WTC11 (cell line): ENCODE measurements at places on chromosomes 3 and 15. TPM values are rescaled to one million over a fixed set of nuclear protein-coding genes. Genes with fewer than 3 reads are reported as not detected.

SH3GL3 gene
- total RNA-seq: 7.8 to 9.2 TPM (median 8.0 TPM) in 3 replicates

SLC51B gene
- not detected in 3 replicates for total RNA-seq

ALS2CL gene
- 10.2 to 12.6 TPM (median 11.5 TPM) in 3 replicates for total RNA-seq

IMPG2 gene
- total RNA-seq: 0.02 to 0.09 TPM (median 0.04 TPM) in 3 replicates

CHAC1 gene
- 17.2 to 31.0 TPM (median 17.7 TPM) in 3 replicates for total RNA-seq

DNAH1 gene
- total RNA-seq: 1.5 to 3.7 TPM (median 2.8 TPM) in 3 replicates

GABRB3 gene
- total RNA-seq: 168 to 203 TPM (median 172 TPM) in 3 replicates

ACOX2 gene
- total RNA-seq: 1.1 to 1.8 TPM (median 1.1 TPM) in 3 replicates

NR2E3 gene
- 0.57 to 1.4 TPM (median 0.80 TPM) in 3 replicates for total RNA-seq

HEG1 gene
- 7.9 to 14.6 TPM (median 8.7 TPM) in 3 replicates for total RNA-seq

ISG20 gene
- 3.8 to 5.6 TPM (median 4.5 TPM) in 3 replicates for total RNA-seq

PLS1 gene
- total RNA-seq: 26.4 to 32.6 TPM (median 29.9 TPM) in 3 replicates

PDE8A gene
- 10.2 to 13.9 TPM (median 12.7 TPM) in 3 replicates for total RNA-seq

CMTM8 gene
- 9.0 to 11.2 TPM (median 9.1 TPM) in 3 replicates for total RNA-seq

SCAANT1 gene
- 1.3 TPM in 1 of 3 replicates, not detected in the others for total RNA-seq

AHSG gene
- total RNA-seq: 1.5 to 1.9 TPM (median 1.8 TPM) in 3 replicates

CASR gene
- total RNA-seq: 0.16 to 0.24 TPM (median 0.21 TPM) in 3 replicates

STAB1 gene
- total RNA-seq: 1.9 to 2.6 TPM (median 2.1 TPM) in 3 replicates

FBXL22 gene
- total RNA-seq: 0.46 to 0.73 TPM (median 0.46 TPM) in 3 replicates

IL16 gene
- 0.41 to 0.61 TPM (median 0.46 TPM) in 3 replicates for total RNA-seq

GOLGA6D gene
- 2.1 to 2.6 TPM (median 2.6 TPM) in 3 replicates for total RNA-seq

NANOGP8 gene
- 1.9 to 2.1 TPM (median 1.9 TPM) in 3 replicates for total RNA-seq

SLC6A11 gene
- total RNA-seq: 0.85 to 1.5 TPM (median 1.1 TPM) in 3 replicates

C3orf85 gene
- not detected in 3 replicates for total RNA-seq

CAND2 gene
- total RNA-seq: 13.7 to 15.4 TPM (median 14.3 TPM) in 3 replicates

NR1I2 gene
- total RNA-seq: 1.7 to 2.8 TPM (median 2.7 TPM) in 3 replicates

PP2D1 gene
- total RNA-seq: not detected in 3 replicates

PTPRG gene
- total RNA-seq: 106 to 121 TPM (median 119 TPM) in 3 replicates

CFAP92 gene
- 2.3 to 2.9 TPM (median 2.6 TPM) in 3 replicates for total RNA-seq

GOLGA8G gene
- total RNA-seq: not detected in 3 replicates

GABRA5 gene
- total RNA-seq: 16.2 to 23.3 TPM (median 18.0 TPM) in 3 replicates

DUOXA2 gene
- total RNA-seq: 0.11 TPM in 1 of 3 replicates, not detected in the others

GXYLT2 gene
- total RNA-seq: 5.3 to 6.5 TPM (median 6.2 TPM) in 3 replicates

MYRIP gene
- 1.6 to 2.1 TPM (median 2.1 TPM) in 3 replicates for total RNA-seq
